ENCODE measurements at places on chromosomes 11 and 22.

GRCh38 chr22:36938886-36939285 is 25.5 kb downstream of the CSF2RB start:
- no peak for DNase-seq

- no peak for DNase-seq
Measured at GRCh38 chr11:61602775-61603569, 22.1 kb upstream of the SYT7 start.

GRCh38 chr22:24440718-24441405 is 13.5 kb downstream of the ADORA2A start:
- no peak for DNase-seq

GRCh38 chr22:22691055-22691454 is 46.6 kb downstream of the GGTLC2 start:
- no peak for DNase-seq

GRCh38 chr11:114153224-114153623 is 93.7 kb downstream of the ZBTB16 start:
- DNase-seq: no peak

DNA sequence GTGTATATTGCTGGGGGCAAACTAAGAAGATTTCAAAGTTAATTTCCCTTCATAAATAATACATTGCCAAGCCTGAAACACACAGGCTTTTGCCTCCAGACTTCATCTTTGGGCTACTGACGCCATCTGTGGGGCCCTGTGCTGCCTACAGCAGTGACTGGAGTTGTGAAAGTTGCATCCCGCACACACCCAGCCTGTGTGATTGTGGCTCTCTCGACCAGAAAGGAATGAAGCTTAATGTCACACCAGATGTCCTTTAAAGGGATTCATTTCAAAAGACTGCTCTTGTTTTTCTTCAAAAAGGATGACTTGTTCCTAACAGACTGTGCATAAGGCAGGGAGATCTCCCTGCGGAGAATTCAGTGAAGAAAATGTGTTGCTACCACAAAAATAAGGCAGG is 210.5 kb downstream of the FAM181B start:
- no peak for DNase-seq

GRCh38 chr11:86159581-86159891 is 85.0 kb upstream of the EED start:
- no peak for DNase-seq

DNA sequence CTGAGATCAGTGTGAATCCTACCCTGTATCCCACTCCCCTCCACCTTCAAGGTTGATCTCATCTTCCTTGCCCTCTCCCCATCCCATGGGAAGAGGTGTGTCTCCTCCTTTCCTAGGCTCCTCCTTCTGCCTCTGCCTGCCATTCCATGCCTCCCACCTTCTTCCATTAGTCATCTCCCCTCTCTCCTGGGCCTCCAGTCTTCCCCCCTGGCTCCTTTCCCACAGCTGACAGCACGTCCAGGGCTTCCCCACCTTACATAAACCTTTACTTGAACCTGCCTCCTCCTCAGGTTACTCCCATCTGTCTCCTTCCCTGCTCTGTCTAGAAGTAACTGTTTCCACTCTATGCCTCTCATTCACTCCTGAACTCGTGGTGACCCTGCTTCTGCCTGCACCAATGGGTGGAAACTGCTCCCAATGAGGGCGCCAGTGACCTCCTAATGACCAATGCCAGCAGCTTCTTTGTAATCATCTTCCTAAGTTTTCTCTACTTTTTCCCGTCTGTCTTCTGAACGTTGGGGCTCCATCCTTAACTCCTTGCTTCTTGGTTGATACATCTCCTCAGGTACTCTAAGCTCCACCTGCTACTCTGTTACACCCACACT is 266.9 kb upstream of the NARS2 start:
- DNase-seq: no peak
